Effector memory CD4-positive, alpha-beta T cell (primary cell): ENCODE measurements at places on chromosomes 4 and X.

GRCh38 chrX:45667666-45668065 lies 467.0 kb upstream of the DIPK2B start:
- DNase-seq, result no peak

DNA sequence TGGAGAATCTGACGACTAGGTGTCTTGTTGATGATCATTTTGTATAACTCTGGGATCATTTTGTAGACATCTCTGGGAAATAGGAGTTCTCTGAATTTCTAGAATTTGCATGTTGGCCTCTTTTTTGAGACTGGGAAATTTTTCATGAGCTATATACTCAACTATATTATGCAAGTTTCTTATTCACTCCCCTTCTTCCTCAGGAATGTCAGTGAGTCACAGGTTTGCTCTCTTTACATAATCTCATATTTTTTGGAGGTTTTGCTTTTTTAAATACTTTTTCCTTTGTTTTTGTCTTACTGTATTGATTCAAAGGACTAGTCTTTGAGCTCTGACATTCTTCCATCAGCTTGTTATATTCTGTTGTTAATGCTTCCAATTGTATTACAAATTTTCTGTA lies 1324.2 kb downstream of the TECRL start:
- DNase-seq, result no peak

- DNase-seq, result no peak
Measured at GRCh38 chr4:118390121-118390520, 37.3 kb upstream of the PRSS12 start.

- no peak for DNase-seq
Measured at GRCh38 chr4:16450031-16450430, 223.8 kb upstream of the TAPT1 start.

GRCh38 chr4:52979020-52979419 lies 116.9 kb downstream of the RASL11B start:
- no peak for DNase-seq

GRCh38 chr4:7165874-7166201 lies 26.5 kb upstream of the SORCS2 start:
- no peak for DNase-seq

DNA sequence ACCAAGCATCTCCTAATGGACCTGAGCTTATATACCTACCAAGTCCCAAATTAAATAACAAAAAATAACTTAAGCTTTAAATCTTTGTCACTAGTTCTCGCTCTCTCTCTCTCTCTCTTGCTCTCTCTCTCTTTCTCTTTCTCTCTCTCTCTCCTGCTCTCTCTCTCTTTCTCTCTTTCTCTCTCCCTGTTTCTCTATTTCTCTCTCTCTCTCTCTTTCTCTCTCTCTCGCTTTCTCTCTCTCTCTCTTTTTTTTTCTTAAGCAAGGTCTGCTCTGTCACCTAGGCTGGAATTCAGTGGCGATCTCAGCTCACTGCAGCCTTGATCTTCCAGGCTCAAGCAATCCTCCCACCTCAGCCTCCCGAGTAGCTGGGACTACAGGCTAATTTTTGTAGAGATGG lies 266.6 kb downstream of the BANK1 start:
- no peak for DNase-seq

DNA sequence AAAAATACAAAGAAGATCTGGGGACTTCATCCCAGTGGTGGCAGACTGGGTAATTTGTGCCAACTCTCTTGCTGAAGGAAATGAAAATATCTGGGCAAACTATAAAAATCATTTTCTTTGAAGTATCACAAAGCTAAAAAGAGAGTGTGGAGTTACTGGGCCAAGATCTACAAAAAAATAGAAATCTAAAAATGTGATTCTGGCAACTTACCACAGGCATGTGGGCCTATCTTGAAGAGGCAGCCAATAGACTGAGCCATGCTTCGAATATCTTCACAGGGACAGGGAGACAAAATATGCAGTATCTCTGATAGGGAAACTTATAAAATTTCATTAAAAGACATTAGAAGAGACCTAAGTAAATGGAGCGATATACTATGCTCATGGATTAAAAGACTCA lies 168.8 kb downstream of the RCHY1 start:
- no peak for DNase-seq

DNA sequence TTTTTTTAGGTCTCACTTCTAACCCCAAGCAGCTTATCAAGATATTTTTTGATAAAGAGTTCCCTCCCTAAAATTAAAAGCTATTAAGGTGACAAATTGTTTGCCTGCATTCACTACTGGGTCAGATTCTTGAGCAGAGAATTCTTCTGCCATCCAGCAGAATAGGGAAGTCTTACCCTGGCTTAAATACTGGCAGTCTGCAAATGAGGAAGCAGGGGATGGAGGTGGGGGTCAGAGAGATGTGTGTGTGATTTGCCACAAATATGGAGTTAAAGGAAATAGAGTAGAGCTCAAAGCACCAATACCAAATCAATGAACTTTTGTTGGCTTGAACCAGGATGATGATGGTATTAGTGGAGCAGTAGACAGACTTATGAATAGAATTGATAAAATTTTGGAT lies 122.2 kb downstream of the ANXA5 start:
- DNase-seq, result no peak

DNA sequence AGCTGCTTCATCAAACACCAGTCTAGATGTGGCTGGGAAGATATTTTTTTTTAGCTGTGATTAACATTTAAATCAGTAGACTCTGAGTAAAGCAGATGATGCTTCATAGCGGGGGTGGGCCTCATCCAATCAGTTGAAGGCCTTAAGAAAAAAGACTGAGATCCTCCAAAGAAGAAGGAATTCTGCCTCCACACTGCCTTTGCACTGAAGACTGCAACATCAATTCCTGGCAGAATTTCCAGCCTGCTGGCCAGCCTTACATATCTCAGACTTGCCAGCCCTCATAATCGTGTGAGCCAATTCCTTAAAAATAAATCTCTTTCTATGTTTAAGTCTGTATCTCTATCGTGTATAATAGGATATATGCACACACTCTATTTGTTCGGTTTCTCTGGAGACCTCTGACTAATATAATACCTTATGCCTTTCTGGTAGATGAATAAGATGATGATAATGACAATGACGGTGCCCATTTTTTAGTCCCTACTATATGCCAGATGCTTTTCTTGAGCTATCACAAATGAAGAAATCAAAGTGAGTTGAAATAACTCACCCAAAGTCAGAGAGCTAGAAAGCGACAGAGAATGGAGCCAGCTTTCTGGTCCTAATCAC lies 66.1 kb upstream of the SOD3 start:
- DNase-seq, result no peak

GRCh38 chrX:71282514-71283402 lies 677 bp upstream of the NONO start:
- DNase-seq, result peak; percentile 22

GRCh38 chr4:54541426-54542118 lies 116.2 kb upstream of the KIT start:
- no peak for DNase-seq

DNA sequence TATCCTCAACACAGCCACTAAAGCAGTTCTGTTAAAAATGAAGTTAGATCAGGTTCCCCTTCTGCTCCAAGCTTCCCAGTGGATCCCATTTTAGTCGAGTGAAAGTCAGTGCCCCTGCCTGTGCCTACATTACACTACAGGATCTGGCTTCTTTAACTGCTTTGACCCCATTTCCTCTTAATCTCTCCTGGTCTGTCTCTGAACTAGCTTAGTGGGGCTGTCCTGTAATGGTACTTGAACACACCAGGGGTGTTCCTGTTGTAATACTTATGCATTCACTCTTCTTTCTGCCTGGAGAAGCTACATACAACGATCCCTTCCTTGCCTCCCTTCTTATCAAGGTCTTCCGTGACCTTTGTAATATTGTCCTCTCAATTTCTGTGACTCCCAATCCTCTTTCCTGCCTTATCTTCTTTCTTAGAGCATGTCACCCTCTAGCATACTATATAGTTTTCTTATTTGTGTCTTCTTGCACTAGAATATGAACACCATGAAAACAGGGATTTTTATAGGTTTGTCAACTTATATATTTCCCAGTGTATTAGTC lies 16.7 kb downstream of the ARSJ start:
- no peak for DNase-seq

- no peak for DNase-seq
Measured at GRCh38 chr4:42302348-42302747, 94.9 kb upstream of the SHISA3 start.

DNA sequence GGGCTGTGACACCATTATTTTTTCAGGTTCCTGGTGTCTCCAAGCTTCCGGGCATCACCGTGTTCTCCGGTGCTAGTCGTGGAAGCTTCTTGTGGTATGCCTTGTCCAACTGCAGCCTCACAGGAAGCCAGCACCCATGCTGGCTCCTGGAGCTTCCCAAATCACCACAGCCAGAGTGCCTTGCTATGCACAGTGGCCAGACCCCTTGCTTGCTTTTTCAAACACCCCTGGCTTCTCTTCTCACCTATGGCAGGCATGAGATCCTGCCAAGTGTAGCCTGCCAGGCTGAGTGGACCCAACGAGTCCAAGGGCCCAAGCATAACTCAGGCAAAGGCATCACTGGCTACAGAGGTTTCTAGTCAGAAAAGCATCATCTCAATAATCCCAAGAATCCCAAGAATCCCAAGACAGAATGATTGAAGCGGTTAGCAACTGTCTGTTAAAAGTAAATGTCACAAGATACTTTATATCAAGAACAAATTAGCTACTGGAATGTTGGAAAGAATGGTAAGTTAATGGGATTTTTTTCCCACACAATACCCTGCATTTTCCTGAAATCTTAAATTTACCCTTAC lies 1522.9 kb downstream of the PCDH18 start:
- DNase-seq, result no peak

GRCh38 chr4:165682611-165683010 lies 190.4 kb upstream of the TLL1 start:
- no peak for DNase-seq
